ENCODE measurements at places on chromosomes 3 and 15.
A peak's percentile ranks its signal among the peaks of the same experiment; 100 is the strongest.

- DNase-seq = no peak
Measured at GRCh38 chr3:53712817-53713388, 133.3 kb downstream of the CHDH start.

DNA sequence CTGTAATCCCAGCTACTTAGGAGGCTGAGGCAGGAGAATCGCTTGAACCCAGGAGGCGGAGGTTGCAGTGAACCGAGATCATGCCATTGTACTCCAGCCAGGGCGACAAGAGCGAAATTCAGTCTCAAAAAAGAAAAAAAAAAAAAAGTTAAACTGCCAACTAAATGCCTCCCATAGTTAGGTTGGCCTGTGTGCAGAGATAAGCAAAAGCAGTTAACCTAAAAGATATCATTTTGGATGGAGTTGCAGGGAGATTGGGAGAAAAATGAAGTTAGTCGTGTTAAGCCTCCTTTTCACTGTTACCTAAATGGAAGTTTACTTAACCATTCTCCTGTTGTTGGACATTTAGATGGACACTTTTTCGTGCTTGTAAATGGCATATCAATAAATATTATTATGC, 11.4 kb upstream of the FETUB start:
- no peak for DNase-seq

DNA sequence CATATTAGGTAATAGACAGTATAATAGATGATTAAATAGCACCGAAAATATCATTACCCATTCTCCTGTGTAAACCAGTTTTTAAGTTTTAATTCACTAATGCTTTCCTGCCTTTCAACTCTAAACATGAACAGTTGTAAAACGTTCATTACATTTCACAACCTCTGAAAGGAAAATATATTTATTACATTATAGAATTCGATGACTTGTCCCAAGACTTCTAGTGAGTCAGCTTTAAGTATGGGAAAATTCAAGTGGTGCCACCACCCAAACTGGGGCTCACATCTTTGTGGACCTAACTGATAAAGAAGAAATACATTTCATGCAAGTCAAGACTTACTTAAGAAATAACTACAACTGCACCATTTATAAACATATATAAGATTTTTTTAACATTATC, 2.0 kb downstream of the TRIM59 start:
- DNase-seq = no peak

DNA sequence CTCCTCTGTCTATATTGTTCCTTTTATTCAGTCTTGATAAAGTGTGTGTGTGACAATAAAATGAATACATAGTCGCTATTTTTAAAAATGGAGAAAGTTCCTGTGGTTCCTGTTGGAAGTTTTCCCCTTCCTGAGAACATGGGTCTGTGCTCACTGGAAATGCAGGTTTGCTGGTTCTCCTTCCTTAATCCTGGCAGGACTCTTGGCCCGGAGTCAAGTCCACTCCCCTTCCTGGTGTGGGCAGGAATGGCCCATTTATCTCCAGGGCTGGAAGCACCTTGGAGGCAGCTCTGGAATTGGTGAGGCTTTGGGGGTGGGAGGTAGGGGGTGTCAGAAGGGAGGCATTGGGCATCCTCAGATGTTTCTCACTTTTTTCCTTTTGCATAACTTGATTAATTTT, 30.1 kb downstream of the FOXL2 start:
- DNase-seq = no peak

DNA sequence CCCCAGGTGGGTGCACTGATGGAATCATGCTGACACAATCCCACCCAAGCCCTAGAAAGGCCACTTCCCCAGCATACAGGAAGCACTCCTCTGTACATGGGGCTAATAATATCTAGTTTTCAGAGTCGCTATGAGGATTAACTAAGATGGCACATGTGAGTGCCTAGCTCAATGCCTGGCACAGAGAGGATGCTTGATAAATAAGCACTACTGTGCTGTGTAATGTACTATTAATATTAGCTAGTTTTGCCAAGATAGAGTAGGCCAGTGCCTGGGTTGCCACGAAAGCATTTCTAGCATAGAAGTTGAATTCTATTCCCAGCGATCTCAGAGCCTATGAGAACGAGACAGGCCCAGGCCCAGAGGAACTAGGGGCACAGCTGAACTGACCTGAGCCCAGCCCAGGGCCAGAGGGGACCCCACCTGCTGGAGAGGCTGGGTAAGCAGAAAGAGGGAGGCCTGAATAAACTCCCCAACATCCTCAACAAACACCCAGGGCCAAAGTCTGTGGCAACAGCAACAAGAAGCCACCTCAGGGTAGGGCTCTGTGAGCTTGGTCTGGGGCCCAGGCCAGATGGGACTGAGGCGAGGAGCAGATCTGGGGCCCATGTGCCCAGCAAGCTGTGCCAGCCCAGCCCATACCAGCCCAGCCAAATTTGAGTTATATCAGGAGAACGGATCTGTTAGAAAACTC, 7.6 kb upstream of the SEMA7A start:
- no peak for DNase-seq

- no peak for DNase-seq
Measured at GRCh38 chr15:39432912-39433348, 147.9 kb upstream of the THBS1 start.

DNA sequence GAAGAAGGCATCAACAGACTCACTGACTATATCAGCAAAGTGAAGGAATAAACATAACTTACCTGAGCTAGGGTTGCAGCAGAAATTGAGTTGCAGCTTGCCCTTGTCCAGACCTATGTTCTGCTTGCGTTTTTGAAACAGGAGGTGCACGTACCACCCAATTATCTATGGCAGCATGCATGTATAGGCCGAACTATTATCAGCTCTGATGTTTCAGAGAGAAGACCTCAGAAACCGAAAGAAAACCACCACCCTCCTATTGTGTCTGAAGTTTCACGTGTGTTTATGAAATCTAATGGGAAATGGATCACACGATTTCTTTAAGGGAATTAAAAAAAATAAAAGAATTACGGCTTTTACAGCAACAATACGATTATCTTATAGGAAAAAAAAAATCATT, 17.8 kb downstream of the LMOD3 start:
- no peak for DNase-seq

DNA sequence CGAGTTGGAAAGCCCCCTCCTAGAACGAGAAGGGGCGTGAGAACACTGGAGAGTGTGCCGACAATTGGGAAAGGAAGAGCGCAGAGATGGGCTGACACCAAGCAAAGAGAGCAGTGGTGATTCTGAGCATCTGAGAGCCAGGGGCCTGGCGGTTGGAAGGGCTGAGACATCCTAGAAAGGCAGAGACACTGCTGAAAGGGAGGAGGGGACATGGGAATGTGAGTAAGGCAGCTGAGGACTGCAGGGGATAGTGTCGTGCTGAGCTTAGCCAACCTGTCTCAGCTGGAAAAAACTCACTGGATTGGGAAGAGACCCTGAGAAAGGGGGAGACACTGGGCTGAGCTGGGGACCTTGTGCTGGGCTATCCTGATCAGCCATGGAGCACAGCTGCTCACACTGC, 58.1 kb upstream of the SLC6A6 start:
- DNase-seq = no peak

GRCh38 chr3:62325896-62326295, 47.5 kb downstream of the FEZF2 start:
- DNase-seq = no peak

DNA sequence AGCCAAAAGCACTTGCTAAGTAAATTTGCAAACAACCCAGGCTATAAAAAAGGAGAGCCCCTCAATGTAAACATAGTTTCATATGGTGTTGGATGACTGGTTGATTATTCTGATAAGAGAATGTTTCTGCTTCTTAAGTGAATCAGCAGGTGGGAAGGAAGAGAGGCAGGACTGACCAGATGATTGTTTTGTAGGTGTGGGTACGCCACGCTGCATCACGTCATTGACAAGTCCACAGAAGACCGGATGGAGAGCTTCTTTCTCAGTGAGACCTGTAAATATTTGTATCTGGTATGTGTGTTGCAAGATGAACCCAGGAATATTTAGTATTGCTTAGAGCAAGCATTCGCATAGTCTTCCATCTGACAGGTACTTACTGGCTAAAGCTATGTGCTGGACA, 23.4 kb downstream of the EDEM1 start:
- no peak for DNase-seq

- DNase-seq = no peak
Measured at GRCh38 chr3:126664591-126665214, 9.8 kb upstream of the TXNRD3 start.

DNA sequence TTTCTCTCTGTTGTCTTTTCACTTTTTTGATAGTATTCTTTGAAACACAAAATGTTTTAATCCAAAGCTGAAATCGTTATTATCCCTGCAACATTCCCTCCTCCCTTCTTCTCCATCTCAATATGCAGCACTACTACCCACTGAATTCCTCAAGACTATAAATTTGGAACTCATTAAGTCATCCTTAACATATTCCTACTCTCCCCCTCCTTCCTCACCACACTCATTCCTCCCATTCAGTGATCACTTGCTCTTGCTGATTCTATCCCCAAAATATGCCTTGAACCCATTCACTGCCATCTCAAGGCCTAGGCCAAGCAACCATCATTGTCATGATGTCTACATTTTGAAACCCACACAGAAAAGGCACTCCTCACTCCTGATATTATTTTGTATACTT, 2.4 kb upstream of the PIK3R4 start:
- DNase-seq = no peak

GRCh38 chr3:50292159-50293078, at the start of gene IFRD2:
Gene IFRD2, minus strand, starts transcription at chr3:50292429. Its CDS starts 155 bp downstream, at chr3:50292274.
- peak; percentile 92 for DNase-seq

DNA sequence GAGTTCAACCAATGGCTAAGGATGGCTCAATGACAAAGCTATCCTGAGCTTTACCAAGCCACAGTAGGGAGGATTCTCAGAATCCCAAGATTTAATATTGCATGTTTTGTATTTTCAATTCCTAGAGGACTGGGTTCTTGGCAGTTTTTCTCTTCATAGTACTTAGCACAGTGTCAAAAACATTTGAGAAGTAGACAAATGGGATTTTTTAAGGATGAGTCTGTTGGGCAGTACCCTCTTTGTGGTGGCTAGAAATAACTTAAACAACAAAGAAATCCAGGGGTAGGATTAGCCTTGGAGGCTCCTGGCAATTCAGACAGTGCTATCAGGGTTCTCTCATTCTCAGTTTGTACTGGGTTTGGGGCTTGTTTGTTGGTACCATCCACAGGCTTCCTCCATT, 212.8 kb upstream of the RORA start:
- no peak for DNase-seq

DNA sequence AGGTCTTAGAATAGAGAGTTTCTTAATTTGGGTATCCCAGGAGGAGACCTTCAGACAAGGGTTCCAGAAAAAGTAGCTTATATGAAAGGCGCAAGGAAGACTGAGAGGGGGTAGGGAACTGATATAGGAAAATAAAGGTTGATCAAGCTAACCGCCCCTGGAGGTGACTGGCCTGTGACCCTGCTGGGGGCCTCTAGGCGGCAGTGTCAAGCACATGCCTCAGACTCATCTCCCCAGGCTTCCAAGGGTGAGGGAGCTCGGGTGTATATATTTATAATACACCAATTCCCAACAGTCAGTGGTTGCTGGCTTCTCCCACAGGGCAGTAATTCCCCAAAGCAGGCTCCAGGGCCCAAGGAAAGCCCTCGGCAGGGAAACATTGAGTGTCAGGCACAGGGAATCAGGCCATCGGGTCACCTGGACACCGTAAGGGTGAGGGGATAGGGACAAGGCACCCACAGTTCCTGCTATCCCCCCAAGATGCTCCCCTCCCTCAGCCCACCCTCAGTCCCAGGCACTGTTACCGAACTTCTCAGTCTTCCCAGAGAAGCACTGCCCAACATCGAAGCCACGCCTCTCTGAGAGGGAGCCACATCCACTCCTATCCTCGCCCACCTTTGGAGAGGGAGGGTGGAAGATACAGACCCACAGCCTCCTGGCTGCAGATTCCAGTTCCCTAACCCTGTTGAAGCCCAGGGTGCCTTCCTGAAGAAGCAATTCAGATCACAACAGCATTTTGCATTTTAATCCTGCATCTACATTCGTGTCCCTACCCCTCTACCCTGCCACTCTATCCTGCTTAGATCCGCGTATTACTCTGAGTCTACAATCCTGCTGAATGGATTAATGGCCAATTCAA, 19.5 kb upstream of the CAV3 start:
- DNase-seq = no peak

GRCh38 chr15:43509660-43510199, 7.7 kb upstream of the MAP1A start:
- DNase-seq = no peak

DNA sequence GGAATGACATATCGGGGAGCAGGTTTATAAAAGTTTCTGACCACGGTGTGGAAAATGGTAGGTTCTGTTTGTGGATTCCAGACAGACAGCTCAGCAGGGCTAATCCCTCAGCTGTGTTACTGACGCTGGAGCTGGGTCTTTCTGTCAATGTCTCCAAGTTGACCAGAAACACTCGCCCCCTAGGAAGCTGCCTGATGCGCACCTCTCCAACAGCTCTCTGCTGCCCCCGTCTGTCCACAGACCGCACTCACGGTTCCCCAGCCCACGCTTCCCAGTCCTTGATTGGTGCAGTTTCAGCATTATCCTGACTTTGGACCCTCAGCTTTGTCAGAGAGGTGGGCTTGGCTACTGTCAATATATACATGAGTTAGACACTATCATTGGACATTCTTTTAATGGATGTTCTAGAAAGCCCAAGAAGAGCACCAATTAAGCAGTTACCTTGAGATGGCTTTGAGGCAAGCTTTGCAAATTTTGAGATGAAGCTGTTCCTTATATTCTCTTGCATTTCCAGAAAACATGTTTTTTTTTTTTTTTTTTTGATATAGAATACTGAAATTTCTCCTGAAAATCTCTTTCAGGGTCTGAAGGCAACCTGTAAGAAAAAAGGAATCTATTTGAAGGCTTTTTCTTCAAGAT, 98.9 kb upstream of the TBC1D5 start:
- peak; percentile 15 for DNase-seq

- no peak for DNase-seq
Measured at GRCh38 chr3:28247286-28247685, 5.9 kb downstream of the CMC1 start.

- DNase-seq = no peak
Measured at GRCh38 chr3:23611737-23612295, 193.9 kb upstream of the UBE2E1 start.

GRCh38 chr3:69893274-69893673, 106.3 kb upstream of the SAMMSON start:
- no peak for DNase-seq

DNA sequence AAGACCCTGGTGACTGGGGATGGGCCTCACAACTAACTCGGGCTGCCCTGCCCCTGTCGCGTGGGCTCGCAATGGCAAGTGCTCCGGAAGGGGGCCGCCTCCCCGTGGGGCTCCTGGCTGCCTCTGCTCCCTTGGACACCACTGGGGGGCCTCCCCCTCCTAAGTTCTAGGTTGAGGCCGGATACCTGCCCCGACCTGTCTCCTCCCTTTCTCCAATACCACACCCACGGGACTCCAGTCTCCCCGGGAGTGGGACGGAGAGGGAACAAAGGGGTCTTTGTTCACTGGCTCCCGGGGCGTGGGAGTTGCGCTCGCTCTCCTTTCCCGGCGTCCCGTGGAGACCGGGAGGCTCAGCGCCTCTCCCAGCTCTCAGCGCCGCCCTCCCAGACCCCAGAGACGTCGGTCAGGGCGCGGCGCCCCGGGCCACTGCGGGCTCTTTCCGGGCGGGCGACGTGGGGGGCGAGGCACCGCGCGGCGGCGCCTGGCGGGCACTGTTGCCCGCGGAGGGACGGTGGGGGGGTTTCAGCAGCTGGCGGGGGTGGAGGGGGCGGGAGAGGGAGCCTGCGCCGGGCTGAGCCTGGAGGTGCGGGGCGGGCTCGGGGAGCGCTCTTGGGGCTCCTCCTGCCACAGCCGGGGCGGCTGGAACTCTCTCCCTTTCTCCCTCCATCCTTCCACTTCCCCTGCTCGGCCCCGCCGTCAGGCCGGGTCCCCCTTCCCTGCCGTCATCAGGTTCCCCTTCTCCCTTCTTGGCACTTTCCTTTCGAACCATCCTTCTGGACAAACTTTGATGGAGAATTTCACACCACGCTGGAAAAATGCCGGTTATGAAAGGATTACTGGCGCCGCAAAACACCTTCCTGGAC, at the start of gene KCNH8:
Gene KCNH8 (plus strand): TSS at position 606 of the 863 bp plus-strand sequence. CDS start 210 bp downstream, at position 816.
- DNase-seq = no peak
